ENCODE measurements at places on chromosomes 11 and 22. TPM values are rescaled to one million over a fixed set of nuclear protein-coding genes. Genes with fewer than 3 reads are reported as not detected.

DNA sequence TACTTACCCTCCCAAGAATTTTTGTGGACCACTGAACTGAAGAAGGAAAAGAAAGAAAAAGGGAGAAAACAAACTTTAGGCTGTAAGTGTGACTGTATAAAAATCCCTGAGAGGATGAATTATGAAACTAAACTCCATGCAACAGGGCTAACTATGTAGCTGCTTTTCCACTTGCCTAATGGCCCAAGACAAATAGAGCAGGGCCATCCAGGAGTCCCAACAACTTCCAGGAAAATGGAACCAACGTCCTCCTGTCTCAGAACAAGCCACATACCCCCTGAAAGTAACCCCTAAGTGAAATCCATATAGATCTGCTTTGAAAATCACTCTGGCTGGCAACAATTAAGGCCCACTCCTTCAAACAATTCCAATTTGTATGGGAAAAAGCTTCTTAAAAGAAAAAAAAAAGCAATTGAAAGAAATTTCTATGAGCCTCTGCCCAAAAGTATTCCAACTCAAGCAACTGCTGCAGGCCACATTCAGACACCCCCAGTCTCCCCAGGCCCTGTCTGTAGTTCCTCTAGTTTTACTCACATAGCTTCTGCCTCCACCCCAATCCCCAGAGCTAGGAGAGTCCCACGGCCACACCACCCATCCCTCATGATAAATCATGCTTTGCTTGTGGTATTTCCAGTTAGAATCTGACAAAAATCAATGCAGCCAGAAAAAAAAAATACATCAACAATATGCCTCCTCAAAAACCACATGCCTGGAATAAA, 12.7 kb downstream of the RBFOX2 start:
- DNase-seq = no peak
- H3K4me1 ChIP-seq = peaks cover 65% of the 10 kb centered on the region
- H3K27me3 ChIP-seq = no peaks in the 10 kb centered on the region
- peak overlapping the region; percentile 78 for H3K27ac ChIP-seq
- H3K36me3 ChIP-seq = peaks cover 6% of the 10 kb centered on the region
- H3K4me3 ChIP-seq = no peak overlapping the region

ALDH3B2 gene
- total RNA-seq = 0.30 TPM

APOBEC3B gene
- 4.0 TPM for total RNA-seq

DNA sequence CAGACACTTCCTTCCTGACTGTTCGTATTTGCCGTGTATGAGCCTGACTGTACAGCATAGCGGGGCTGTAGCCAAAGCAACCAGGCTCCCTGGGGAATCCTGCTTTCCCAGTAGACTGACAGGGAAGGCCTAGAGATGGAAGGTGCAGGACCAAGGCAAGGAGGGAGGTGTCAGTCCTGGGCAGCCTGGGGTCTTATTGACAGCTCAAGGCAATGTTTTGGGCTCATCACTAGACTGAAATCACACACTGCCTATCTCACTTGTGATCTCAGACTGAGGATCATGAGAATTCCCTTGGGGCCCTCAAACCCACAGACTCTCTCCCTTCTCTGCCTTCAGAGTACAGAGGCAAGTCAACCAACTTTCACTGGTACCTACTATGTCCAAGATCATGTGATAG, 346.8 kb upstream of the NARS2 start:
- peaks cover 6% of the 10 kb centered on the region for H3K4me1 ChIP-seq
- no peaks in the 10 kb centered on the region for H3K36me3 ChIP-seq
- no peak overlapping the region for H3K27ac ChIP-seq

DNA sequence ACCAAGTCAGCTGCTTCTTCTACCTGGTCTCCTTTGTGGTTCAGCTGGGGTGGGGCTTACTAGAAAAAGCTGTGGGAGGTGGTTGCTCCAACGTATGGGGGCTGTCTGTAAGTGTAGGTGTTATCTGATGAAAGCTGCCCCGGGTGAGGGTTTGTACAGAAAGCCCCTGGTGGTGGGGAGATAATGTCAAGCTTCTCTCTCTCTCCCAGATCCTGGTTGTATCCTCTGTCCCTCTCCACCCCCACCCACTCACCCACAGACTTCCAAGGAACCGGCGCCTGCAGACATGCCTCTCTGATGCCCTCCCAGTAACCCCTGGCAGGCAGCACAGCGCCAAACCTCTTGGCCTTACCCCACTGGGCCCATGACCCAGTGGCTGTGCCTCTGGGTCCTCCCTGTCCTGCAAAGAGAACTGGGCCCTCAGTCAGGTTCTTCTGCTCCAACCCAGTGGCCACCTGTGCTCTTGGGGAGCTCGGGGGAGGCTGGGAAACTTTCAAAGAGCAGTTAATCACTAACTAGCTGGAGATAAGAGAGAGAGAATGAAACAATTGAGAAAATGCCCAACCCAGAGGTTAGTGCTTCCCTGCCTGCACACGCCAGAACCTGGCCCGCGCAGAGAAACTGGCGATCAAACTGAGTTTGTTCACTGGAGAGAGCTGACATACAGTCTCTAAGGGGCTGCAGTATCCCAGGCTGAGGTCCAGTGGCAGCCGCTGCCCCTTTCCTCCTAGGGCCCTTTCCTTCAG, 20.4 kb upstream of the EHF start:
- H3K27me3 ChIP-seq = no peaks in the 10 kb centered on the region
- H3K27ac ChIP-seq = no peak overlapping the region
- H3K36me3 ChIP-seq = no peaks in the 10 kb centered on the region
- no peak for DNase-seq
- H3K4me3 ChIP-seq = no peak overlapping the region
- H3K4me1 ChIP-seq = peaks cover 5% of the 10 kb centered on the region

DNA sequence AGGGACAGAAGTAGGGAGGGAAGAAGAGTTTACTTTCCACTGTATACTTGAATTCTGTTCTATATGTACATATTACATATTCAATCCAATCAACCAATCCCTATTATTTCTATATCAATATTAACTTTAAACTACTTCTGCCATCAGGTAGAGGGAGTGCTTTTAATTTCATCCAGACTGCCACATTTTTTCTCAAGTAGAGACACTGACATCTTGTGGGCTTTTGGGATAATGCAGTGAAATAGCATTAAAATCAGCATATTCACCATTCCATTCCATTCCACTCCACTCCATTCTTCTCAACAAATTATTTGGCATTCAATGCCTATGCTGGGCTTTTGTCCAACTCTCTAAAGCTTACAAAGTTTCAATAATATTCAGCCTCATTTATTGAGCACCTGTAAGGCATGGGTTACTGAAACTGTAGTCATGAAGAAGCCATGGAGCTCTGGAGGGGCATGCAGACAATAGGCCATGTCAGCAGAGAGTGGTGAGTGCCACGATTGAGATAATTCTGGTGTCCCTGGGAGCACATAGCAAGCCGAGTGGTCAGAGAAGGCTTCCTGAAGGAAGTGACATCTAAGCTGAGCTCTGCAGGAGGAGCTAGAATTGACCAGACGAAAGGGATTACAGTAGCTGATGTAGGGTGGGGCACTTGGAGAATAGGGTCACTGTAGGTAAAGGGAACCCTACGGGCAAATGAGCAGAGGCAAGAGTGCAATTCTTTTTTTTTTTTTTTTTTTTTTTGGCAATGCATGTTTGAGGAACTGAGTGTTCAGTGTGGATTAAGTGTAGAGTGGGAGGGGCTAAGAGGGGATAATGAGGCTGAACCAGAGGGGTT, 12.8 kb upstream of the CLPB start:
- no peak for DNase-seq
- H3K4me3 ChIP-seq = no peak overlapping the region
- no peaks in the 10 kb centered on the region for H3K4me1 ChIP-seq
- peaks cover 7% of the 10 kb centered on the region for H3K27me3 ChIP-seq
- H3K27ac ChIP-seq = no peak overlapping the region
- H3K36me3 ChIP-seq = peaks cover 10% of the 10 kb centered on the region

PIH1D2 gene
- 0.85 TPM for total RNA-seq

DNA sequence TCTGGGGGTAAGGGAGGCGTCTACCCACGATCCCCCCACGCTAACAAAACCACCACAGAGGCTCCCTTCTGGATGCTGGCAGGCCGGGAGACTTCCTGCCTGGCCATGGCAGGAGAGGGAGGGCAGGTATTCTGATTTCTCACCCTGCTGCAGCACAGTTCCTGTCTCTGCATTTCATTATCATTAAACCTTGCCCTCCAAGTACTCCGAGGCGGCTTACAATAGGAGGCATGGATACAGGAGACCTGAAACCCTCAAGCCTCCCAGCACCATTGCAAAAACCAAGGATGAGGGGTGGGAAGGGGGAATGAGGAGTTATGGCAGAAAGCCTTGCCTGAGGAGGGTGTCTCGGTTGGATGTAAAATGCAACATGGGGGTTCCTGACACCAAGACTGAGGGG, 44.1 kb upstream of the MN1 start:
- no peak overlapping the region for H3K4me3 ChIP-seq
- H3K36me3 ChIP-seq = peaks cover 9% of the 10 kb centered on the region
- H3K27me3 ChIP-seq = no peaks in the 10 kb centered on the region

GRCh38 chr11:46012185-46012584, 89.7 kb downstream of the LARGE2 start:
- no peak overlapping the region for H3K4me3 ChIP-seq
- peak overlapping the region; percentile 84 for H3K27ac ChIP-seq
- no peak for DNase-seq
- peaks cover 25% of the 10 kb centered on the region for H3K4me1 ChIP-seq
- peaks cover 3% of the 10 kb centered on the region for H3K36me3 ChIP-seq

- no peaks in the 10 kb centered on the region for H3K36me3 ChIP-seq
- H3K4me1 ChIP-seq = peaks cover 28% of the 10 kb centered on the region
- no peak overlapping the region for H3K4me3 ChIP-seq
- no peak overlapping the region for H3K27ac ChIP-seq
Measured at GRCh38 chr11:123354371-123354975, 75.6 kb upstream of the GRAMD1B start.

C22orf31 gene
- not detected for total RNA-seq

DNA sequence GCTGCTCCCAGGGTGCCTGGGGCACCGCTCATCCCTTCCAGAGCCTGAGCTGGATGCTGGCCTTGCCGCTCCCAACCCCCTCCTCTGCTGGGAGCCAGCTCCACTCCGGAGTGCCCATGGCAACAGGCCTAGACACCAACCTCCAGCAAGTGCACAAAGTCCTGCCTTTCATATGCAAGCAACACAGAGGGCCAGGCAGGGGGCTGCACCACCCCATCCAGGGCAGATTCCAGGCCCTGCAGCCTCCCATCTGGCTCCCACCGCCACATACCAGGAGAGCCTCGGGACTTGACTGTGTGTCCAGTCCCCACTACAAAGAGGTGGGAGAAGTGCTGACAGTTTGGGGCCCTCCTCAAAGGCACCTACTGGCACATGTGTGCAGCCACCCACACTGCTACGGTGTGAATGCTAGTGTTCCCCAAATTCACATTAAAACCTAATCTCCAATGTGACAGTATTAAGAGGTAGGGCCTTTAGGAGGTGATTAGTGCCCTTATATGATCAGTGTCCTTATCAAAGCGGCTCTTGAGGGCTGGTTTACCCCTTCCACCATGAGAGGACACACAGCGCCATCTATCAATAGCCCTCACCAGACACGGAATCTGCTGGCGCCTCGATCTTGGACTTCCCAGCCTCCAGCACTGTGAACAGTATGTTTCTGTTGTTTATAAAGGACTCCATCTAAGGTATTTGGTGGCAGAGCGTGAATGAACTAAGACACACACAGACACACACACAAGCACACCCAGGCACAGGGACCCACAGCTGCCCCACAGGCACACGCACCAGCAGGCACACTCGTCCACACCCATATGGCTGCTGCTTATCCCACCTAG, 16.2 kb downstream of the ARVCF start:
- no peak for DNase-seq
- peaks cover 26% of the 10 kb centered on the region for H3K4me1 ChIP-seq
- H3K36me3 ChIP-seq = peaks cover 24% of the 10 kb centered on the region
- no peak overlapping the region for H3K4me3 ChIP-seq
- H3K27ac ChIP-seq = peak overlapping the region; percentile 86

DNA sequence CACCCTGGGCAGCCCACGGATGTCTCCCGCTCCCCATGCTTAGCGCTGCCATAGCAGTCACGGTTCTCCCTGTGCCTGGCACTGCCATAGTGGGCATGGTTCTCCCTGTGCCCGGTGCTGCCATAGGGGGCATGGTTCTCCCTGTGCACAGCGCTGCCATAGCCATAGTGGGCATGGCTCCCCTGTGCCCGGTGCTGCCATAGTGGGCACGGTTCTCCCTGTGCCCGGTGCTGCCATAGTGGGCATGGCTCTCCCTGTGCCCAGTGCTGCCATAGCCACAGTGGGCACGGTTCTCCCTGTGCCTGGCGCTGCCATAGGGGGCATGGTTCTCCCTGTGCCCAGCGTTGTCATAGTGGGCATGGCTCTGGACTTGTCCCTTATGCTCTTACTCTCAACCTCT, 19.9 kb upstream of the ARAP1 start:
- H3K27me3 ChIP-seq = no peaks in the 10 kb centered on the region
- H3K4me3 ChIP-seq = no peak overlapping the region
- no peak for DNase-seq
- peaks cover 17% of the 10 kb centered on the region for H3K4me1 ChIP-seq

- no peak for DNase-seq
- H3K27ac ChIP-seq = no peak overlapping the region
- H3K4me1 ChIP-seq = peaks cover 11% of the 10 kb centered on the region
- no peak overlapping the region for H3K4me3 ChIP-seq
- H3K27me3 ChIP-seq = no peaks in the 10 kb centered on the region
Measured at GRCh38 chr11:76689313-76690260, 19.0 kb upstream of the LRRC32 start.

OR5A1 gene
- total RNA-seq = not detected

ELF5 gene
- total RNA-seq = not detected

DNA sequence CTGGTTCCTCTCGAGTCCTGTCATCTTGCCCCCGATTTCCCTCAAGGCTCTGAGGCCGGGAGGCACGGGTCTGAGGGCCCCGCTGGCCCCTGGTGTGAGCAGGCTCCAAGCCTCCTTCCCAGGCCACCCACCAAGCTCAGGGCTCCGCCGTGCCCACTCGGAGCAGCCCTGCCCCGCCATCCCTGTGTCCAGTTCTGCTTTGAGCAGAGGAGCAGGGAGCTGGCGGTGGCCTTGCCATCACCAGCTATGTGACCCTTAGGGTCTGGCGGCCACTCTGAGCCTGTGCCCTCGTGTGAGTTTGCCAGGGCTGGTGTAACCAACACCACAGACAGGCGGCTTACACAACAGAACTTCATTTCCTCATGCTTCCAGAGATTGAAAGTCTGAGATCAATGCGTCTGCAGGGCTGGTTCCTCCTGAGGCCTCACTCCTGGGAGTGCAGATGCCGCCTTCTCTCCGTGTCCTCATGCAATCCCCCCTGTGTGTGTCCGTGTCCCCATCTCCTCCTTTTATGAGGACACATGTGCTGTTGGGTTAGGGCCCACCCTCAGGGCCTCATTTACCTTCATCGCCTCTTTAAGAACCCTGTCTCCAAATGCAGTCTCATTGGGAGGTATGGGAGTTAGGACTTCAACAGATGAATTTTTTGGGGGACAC, 36.5 kb upstream of the CELSR1 start:
- H3K4me3 ChIP-seq = no peak overlapping the region
- peaks cover 7% of the 10 kb centered on the region for H3K27me3 ChIP-seq
- H3K4me1 ChIP-seq = peaks cover 30% of the 10 kb centered on the region
- H3K36me3 ChIP-seq = peaks cover 8% of the 10 kb centered on the region
- H3K27ac ChIP-seq = no peak overlapping the region

Data from WTC11 (cell line).